ENCODE measurements at places on chromosomes 7 and 10.

DNA sequence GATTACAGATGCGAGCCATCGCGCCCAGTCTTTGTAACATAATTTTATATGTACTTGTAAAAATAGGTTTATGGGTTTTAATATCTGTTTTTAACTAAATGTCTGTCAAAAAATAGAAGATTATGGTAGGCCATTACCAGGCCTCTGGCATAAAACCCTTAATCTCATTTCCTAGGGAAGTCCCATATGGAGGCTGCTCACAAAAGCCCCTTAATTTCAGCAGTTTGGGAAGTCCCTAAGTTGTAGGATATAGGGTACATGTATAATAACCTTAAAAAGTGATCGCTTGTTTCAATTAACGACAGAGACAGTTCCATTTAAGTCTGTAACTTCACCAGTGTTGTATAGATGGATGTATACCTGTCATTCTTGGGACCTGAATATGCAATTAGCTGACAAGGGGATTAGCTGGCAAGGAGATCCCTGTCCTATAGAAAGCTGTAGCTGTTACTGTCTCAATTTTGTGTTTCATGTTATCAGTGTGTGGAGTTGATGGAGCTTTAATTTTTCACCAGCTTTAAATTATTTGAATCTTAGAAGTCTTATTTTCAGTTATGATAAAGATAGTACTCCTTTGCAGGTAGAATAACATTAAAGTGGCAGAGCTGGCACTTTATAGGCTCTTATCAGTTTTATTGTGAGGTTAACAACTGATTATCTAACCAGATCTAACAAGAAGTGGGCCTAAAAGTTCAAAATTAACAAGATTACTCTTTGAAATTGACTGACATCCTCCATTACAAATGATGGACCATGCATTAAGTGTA is 10.5 kb downstream of the TRIM24 start:
- no peak for DNase-seq

- peak; percentile 6 for DNase-seq
These were observed 27.1 kb downstream of the BBS9 start for GRCh38 chr7:33156441-33156840.

- no peak for DNase-seq
These were observed 95.5 kb downstream of the ANKRD30A start for GRCh38 chr10:37220866-37221265.

DNA sequence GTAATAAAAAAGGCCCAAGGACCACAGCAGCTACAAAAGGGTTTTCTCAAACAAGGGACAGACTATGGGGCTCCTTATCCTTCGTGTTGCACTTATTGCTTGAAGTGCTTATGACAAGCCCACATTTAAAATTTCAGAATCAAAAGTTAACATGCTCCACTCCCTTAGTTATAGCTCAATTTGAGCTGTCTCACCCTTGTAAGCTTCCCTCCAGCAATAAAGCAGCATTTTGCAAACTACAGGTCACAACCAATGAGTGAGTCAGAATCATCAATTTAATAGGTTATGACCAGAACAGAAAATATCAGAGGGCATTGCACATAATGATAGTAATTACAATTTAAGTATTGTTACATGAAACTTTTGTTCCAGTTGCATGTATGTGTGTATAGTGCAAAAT is 53.0 kb downstream of the IMMP2L start:
- no peak for DNase-seq

- DNase-seq = no peak
These were observed 139.3 kb downstream of the FRMD4A start for GRCh38 chr10:14191407-14191806.

DNA sequence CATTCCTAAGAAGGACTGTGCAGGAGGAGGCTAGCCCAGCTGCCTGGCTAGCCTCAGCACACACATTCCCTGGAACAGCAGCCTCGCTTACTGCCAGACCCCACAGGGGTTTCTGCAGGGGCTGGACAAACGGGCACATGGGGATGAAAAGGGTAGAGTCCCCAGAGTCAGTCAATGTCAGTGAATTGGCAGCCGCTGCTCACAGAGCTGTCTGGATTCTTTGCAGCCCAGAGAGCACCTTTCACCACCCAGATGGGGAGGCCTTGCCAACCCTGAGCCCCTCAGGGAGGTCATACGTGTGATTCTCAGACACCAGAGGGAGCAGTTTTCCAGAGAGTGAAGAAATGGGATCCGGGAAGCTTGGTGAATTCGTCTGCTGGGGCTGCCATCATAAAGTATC is 143.3 kb downstream of the KCNMA1 start:
- peak; percentile 61 for DNase-seq

DNA sequence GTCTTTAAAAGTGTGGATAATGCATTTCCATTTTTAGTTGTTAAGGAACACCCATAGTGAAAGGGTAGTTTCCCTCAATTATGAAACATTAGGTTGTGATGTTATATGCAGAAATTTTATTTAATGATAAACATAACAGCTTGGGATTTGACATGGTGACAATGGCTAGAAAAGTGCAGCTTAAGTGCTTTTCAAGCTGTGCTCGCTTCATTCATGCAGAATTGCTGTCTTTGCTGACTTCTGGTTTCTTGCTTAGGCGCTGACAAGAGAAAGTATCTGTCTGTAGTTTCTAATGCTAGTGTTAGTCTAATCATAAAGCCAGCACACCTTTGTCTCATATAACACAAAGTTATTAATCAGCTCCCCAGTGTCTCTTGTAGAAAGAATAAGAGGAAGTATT is 170.0 kb downstream of the ARL5B start:
- DNase-seq = no peak

- no peak for DNase-seq
These were observed 18.2 kb upstream of the C10orf53 start for GRCh38 chr10:49661140-49661856.

GRCh38 chr7:158477866-158478265 is 109.8 kb downstream of the PTPRN2 start:
- no peak for DNase-seq

- DNase-seq = no peak
These were observed 11.3 kb upstream of the AKR1C2 start for GRCh38 chr10:5014936-5015335.

DNA sequence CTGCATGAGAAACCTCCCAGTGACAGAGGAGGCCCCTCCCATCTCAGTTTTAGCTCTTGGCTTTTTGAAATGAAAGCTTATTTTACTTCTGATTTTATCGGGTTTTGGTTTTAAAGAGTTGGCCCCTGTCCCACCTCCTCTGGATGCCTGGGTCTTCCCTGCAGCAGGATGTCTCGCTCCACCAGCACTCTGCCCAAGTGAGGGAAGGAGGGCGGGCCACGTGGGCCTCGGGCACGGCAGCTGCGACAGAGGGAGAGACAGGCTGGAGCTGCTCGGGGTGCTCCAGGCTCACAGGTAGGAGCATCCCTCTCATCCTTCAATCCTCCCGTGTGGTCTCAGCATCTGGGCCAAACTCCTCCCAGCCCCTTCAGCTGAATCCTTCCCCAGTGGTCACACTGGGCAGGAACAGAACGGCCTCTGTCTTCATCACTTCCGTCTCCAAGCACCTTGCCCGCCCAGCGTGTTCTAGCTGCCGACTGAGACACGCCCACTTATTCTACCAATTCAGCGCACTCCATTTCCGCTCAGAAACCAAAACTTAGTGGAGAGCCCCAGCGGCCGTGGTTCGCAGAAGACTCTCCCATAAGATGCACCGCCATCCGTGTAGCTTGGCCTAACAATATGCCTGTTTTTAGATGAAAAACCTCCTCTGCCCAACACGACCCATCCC is 222.9 kb downstream of the GLRX3 start:
- no peak for DNase-seq

GRCh38 chr7:72223351-72223750 is 188.8 kb downstream of the CALN1 start:
- DNase-seq = no peak

GRCh38 chr7:55272328-55272727 is 92.8 kb upstream of the LANCL2 start:
- DNase-seq = no peak

- no peak for DNase-seq
These were observed 4.8 kb downstream of the LAMB1 start for GRCh38 chr7:107998150-107998549.

GRCh38 chr7:6551016-6551511 is at the start of gene GRID2IP:
Gene GRID2IP (minus strand): TSS chr7:6551461. CDS start chr7:6551436, 25 bp downstream.
- no peak for DNase-seq

- no peak for DNase-seq
These were observed 9.8 kb upstream of the RAB18 start for GRCh38 chr10:27494116-27494805.

- DNase-seq = no peak
These were observed 252.7 kb upstream of the ETV1 start for GRCh38 chr7:14242175-14242574.

- DNase-seq = no peak
These were observed 36.3 kb downstream of the MKX start for GRCh38 chr10:27709304-27709703.

- DNase-seq = no peak
These were observed 143.1 kb downstream of the ELAPOR2 start for GRCh38 chr7:86916277-86916825.

DNA sequence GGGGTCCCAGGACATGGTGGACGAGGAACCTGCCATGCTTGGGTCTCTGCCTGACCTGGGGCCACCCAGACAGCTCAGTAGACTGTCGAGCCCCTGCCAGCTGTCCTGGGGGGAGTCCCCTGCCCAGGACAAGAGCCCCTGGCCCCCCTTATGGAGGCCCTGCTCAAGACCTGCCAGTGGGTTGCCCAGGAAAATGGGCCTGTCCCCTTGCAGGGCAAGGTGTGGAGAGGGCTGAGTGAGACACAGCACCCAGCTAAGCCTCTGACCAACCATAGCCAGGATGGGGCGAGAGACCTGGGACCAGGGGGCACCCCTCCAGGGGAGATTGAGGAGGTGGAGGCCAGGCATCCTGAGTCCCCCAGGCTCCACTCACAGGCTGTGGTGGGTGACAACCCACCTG is 1.8 kb downstream of the FUOM start:
- DNase-seq = no peak

DNA sequence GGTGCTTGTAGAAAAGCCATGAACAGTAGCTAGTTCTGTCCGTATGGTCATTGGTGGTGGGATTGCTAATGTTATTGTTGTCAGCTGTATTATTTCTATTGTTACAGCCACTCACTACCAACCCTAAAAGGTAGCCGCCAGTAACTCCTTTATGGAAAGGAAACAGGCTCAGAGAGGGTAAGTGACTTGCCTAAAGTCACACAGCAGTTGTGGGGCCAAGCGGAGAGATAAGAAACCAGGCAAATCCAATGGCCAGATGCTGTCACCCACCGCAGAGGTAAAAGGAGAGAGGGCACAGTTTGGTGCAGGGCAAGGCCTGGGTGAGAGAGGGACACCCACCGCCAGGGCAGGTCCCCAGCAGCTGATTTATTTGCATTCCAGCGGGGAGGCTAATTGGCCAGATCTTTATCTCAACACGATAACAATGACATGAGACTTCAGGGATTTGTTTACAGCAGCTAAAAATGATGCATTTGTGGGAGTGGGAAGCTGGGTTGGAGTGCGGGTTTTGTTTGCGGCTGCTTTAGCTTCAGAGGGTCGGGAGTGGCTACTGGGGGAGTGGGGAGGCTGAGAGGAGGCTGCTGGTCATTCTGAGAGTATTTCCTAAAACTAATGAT is 8.6 kb upstream of the NKX2-3 start:
- no peak for DNase-seq

GRCh38 chr7:138008588-138009349 is 6.9 kb upstream of the CREB3L2 start:
- DNase-seq = peak; percentile 75

- no peak for DNase-seq
These were observed 16.9 kb downstream of the TSPAN14 start for GRCh38 chr10:80471001-80471400.

DNA sequence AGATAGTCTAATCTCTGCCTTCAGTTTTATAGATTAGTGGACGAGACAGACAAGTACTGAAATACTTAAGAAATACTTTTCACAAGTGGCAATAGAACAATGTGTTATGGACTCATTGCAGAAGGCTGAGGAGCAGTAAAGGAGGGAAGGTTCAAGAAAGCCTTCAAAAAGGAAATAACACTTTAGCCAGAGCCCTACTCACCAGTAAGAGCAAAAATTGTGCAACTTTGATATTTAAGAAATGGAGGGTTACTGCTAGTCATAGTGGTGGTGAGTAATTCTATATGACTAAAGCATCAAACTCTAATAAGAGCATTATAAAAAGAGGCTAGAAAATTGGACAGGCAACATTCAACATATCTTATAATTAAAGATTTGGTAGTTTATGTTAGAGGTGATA is 28.8 kb downstream of the PTPN12 start:
- DNase-seq = no peak

GRCh38 chr7:149289262-149289661 is 27.3 kb downstream of the ZNF783 start:
- DNase-seq = no peak

DNA sequence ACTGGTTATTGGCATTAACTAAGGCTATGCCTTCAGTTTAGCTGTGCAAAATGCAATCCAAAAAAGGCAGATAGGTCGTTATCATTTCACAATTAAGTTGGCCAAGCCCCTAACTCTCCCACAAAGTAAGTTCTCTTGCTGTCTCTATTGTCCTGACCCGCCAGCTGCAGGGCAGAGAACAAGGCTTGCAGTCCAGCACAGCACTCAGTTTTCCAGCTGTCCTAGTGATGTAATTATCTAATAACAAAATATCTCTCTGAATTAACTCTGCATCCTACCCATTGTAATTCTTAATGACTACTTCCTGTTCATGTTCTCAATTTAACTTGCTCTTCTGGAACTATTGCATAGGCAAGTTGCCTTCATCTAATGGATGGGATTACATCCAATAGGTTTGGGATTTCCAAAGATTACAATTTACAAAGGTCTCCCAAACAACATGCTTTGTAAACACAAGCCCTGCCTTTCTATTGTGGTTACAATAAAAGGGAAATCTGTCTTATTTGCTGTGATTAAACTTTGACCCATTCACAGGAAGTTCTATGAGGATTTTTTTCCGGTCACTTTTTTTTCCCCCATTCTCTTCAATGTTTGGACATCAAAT is 55.2 kb downstream of the CDK6 start:
- DNase-seq = no peak

DNA sequence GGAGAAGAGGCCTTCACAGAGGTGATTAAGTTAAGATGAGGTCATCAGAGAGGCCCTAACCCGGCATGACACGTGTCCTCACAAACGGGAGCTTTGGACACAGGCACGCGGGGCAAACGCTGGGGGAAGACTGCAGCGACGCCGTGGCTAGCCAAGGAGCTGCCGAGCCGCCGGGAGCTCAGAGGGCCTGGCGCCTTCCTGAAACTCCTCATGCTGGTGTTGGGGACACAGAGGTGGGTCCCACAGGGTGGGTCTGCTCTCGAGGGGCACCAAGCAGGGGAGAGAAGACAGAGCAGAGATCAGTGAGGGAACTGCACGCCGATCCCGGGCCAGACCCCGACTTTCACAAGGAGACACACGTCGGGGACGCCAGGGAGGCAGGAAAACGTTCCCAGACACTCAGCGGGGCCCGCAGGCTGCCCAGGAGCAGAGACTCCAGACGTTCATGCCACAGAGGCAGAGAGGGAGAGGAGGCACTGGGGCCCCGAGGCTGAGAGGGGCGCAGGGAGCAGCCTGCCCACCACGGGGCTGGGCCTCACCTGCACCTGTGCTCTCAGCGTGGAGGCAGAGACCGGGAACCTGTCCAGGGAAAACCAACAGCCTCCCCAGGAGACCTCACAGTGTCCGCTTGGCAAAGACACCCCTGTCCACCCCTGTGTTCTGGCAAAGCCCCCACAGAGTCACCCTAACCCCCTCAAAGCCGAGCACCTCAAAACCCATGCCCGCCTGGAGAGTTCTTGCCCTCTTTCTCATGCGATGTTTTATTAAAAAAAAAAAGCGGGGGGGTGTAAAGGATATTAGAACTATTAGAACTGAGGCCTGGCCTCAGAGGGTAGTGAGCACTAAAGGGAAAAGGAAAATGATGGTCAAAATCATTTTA is 103.8 kb downstream of the PDGFA start:
- DNase-seq = no peak

Data from astrocyte of the spinal cord (primary cell).